Esophagus mucosa (tissue), 1 donor: ENCODE measurements at places on chromosomes 4 and X. TPM values are rescaled to one million over a fixed set of nuclear protein-coding genes. Genes with fewer than 3 reads are reported as not detected.

Gene AKAP4
- not detected for total RNA-seq

Gene PABPC1L2A
- total RNA-seq: not detected

Gene PABPC5
- total RNA-seq: not detected

Gene GPRASP3
- total RNA-seq: 1.8 TPM

Gene AFF2
- total RNA-seq: 0.24 TPM

Gene DBET
- not detected for total RNA-seq
